ENCODE measurements at places on chromosomes 2 and 18.

DNA sequence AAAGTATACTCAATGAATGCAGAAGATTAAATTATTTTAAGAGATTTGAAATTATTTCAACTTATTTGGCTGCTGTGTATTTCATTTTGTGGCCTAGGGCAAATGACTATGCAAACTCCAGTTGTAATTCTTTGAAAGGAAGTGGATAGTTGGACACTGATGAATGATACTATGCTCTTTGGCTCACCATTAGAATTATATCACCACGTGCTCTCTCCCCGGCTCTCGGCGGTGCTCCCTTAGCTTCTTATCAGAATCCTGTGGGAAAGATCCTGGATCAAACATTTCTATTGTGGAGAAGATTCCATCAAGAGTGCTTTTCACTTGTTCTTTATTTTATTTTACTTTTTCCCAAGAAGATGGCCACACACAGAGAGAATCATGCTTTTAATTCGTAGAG is 55.2 kb downstream of the ADCYAP1 start:
- DNase-seq, result no peak

GRCh38 chr2:241516520-241516965 is 8.2 kb upstream of the STK25 start:
- DNase-seq, result no peak

DNA sequence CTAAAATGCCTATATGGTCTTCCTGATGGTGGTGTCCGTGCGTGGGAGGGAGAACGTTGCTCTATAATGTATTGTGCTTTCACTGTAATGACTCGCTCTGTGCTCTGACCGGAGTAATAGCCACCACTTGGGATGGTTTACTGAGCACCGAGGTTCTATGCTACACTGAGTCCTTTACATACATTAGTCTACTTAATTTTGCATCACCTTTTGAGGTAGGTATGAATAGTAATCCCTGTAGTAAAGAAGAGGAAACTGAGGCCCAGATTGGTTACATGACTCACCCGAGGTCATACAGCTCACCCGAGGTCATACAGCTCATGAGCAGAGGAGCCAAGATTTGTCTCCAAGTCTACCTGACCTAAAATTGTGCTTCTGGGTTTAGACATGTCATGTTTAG is 79.5 kb downstream of the ARMC9 start:
- no peak for DNase-seq

DNA sequence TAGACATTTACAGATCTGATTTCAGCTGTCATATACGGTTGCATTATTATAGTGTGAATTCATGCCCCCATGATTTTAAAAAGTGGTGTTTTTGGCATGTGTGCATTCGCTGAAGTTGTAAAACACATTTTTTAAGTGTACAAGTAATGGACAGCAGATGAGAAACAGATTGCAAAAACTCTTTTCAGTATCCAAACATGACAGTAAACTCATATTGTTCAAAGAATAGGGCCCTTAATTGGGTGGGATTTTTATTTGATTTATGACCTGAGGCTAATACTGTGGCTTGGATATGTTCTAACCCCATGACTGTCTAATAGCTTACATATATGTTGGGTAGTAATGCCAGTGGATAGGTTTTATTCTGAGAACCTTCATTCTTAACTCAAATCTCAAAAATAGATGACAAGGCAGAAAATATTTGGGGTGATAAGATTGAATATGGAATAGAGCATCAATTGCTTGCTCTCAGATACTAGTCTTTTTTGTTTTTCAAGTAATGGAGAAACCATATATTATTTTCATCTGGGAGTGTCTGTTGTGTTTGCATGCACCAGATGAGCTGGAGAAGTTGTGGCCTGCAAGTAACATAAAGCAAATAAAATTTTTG is 118.6 kb downstream of the PARD3B start:
- DNase-seq, result no peak

- peak; percentile 72 for DNase-seq
Observed at GRCh38 chr2:178484245-178485041, 4.2 kb downstream of the PLEKHA3 start.

GRCh38 chr2:127086990-127087790 is 19.8 kb downstream of the BIN1 start:
- DNase-seq, result no peak

- DNase-seq, result no peak
Observed at GRCh38 chr18:48607056-48607984, 68.5 kb downstream of the CTIF start.

DNA sequence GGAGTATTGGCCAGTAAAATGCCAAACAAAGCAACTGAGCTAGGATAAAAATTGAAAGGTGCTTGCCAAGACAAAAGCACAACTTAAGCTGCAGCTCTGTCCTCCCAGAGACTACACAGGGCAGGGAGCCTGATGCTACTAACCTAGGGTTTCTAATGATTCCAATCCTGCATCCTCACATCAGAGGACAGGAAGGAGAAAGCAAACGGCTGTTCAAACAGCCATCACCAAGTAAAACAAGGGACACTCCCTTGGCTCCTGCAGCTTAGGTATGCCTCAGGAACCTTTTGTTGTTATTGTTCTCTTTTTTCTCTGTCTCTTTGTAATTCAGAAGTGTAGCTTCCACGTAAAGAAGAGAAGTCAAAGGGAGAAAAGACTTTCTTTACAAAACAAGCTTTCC is 99.5 kb downstream of the TCF4 start:
- no peak for DNase-seq

- no peak for DNase-seq
Observed at GRCh38 chr2:33371304-33372090, 105.0 kb upstream of the RASGRP3 start.

- peak; percentile 62 for DNase-seq
Observed at GRCh38 chr2:99880148-99880963, 262.0 kb downstream of the AFF3 start.

DNA sequence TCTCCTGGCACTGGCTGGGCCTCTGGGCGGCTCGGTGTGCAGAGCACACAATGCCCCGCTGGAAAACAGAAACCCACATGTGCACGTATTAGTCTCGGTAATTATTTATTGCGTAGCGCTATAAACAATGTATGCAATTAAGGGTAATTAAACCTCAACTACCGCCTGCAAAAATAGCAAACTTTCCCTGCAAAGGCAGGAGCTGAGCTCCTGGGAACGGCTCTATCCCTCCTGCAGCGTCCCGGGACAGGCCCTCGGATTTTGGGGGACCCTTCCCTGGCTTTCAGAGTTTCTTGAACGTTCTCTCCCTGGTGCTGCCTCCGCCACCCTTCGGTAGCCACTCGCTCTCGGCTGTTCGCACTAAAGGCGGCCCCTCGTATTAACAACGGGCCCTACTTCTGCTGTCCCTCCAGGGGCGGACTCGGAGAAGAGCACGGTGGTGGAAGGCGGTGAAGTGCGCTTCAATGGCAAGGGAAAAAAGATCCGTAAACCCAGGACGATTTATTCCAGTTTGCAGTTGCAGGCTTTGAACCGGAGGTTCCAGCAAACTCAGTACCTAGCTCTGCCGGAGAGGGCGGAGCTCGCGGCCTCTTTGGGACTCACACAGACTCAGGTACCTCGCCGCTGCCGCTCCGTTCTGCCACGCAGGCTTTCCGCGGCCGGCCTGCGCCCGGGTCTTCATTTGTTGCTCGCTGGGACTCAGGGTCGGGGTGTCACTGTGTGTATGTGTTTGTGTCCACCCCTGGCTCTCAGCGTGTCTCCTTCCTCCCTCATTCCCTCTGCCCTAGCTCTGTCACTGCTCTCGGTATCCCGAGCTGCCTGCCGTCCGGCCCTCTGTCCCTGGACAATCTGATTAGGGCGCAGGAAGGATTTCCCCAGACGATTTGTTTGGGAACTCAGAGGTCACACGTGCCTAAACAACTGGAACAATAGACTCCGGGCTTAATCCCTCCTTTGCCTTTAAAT is 1.2 kb downstream of the DLX1 start:
- peak; percentile 56 for DNase-seq

DNA sequence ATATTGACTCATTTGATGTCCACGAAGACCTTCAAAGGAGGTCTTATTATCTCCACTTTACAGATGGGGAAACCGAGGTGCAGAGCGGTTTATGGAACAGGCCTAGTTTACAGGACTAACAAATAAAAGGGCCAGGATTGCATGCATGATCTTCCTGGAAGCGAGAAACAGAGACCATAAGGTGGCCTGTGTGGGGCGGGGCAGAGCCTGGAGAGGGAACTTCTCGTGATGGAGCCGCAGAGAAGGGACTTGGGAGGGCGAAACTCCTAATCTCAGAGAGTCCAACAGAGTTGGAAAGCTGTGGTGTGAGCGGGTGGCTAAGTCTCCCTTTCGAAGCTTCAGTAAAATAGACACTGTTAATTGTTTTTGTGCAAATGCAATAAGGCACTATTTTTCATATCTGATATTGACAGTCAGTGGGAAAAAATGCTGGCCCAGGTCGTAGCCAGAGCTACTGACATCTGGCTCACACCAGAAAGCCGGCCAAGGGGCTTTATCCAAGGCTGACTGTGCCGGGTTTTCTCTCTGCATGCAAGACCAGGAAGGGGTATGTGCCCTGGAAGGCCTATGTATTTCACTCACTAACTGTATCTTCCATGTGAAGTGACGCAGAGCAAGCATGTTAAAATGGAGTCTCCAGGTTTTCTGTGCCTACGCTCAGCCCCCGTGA is 4.5 kb downstream of the INPP5D start:
- no peak for DNase-seq

DNA sequence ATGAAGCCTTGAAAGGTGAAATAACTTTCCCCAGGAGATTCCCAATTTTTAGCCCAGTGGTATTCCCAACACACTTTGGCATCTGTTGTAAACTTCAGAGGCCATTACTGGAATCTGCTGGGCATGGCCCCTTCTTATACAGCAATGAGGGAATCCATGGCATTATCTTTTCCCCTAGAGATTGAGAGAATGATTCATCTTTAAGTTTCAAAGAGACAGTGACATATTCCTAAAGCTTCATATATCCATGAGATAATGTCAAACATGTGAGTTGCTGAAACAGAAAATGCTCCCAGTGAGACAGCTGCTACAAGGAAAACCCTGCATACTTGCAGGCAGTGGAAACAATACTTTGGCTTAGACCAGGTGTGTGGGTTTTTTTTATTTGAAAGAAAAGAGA is 51.1 kb upstream of the DLX2 start:
- DNase-seq, result no peak

DNA sequence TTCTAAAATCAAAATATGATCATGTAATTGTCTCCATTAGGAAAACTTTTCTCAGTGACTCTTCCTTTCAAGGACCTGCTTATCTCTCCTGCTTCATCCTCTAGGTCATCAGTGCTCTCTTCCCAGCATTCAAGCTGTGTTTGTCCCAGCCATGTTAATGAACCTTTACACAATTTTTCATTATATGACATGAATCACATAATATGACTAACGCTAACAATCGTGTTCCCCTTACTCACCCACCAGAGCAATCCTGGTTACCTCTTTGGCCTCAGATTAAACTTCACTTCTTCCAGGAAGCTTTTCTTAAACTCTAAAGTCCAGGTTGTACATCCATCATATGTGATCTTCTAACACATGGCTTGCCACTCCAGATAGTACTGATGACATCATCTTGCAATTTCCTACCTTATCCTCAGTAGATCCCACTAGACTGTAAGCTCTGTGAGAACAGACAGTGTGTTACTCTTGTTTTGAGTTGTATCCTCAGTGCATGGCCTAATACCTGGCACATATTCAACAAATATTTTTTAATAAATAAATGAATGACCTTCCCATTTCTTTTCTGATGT is 882.9 kb upstream of the ZEB2 start:
- no peak for DNase-seq

- DNase-seq, result no peak
Observed at GRCh38 chr2:129903586-129904425, 75.7 kb upstream of the RAB6C start.

DNA sequence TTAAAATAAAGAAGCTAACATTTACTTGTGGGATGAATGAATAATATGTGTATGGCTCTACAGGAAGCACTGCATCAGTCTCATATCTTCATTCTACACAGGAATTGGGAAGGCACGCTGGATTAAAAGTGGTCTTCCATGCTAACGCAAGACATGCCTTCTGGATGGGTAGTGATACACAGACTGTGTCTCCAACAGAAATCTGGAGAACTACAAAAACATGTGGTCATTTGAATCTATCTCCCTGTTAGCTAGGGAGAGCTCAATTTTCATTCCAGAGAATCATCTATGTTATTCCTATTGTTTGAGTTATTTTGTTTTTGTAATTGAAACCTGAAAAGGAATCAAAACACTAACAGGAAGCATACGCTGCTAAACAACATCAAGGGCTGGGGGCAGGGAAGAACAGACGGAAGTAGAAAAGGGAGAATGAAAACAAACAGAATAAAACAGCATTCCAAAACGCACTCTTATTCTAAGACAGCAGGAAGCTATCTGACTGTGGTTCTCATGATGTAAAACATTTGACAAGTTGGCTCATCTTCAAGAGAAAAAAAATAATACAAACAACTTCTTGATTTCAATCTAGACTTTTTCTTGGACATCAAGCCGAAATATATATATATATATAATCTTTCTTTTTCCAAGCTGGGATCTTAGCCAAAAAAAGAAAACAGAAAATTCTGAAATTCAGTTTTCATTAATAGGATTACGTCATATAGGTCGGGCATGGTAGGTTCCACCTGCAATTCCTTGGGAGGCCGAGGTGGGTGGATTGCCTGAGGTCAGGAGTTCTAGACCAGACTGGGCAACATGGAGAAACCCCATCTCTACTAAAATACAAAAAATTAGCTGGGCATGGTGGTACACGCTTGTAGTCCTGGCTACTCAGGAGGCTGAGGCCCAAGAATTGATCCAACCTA is 31.5 kb upstream of the ASNSD1 start:
- peak; percentile 75 for DNase-seq

DNA sequence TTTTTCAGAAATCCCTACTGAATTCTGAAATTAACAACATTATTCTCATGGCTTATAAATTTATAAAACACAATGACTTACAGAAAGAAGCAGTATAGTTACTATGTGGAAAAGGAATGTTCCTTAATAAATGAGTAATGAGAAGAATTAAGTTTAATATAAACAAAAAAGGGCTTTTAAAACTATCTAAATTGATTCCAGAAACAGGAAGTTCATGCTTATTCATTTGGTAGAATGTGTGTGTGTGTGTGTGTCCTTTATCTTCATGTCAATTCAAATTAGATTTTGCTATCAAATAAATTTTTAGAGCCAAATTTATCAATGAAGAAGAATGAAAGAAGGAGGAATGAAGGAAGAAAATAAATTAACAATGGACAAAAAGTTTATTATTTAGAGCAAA is 440.8 kb upstream of the LRRTM4 start:
- DNase-seq, result no peak

GRCh38 chr2:217803653-217803960 is 199.2 kb downstream of the TNS1 start:
- DNase-seq, result no peak

GRCh38 chr18:13872932-13873331 is 42.4 kb downstream of the MC2R start:
- DNase-seq, result no peak

GRCh38 chr2:62741954-62742722 is 36.6 kb downstream of the EHBP1 start:
- no peak for DNase-seq

- DNase-seq, result no peak
Observed at GRCh38 chr18:2310886-2311285, 260.4 kb downstream of the METTL4 start.

DNA sequence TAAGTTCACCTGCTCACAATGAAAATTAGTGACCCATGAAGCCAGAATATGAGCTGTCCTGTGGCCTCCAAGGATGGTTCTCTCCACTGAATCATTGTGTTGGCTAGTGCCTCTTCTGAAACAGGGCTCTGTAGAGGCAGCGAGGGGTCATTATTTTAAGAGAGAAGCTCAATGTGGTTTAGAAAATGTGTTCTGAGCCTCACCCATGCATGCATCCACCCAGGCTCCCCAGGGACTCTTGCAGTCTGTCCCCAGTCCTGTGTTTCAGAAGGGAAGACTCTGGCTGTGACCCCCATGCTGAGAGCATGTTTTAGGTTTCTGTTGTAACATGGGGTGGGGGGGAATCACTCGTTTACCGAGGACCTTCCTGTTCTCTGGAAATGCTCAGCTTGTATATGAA is 135.2 kb downstream of the RNF144A start:
- DNase-seq, result no peak
